PC-3 (cell line): ENCODE measurements at places on chromosomes 2 and 18. TPM values are rescaled to one million over a fixed set of nuclear protein-coding genes. Genes with fewer than 3 reads are reported as not detected.
A peak's percentile ranks its signal among the peaks of the same experiment; 100 is the strongest.

CPLX4 gene
- not detected in 2 replicates for total RNA-seq

POTEJ gene
- not detected in 2 replicates for total RNA-seq

DPYSL5 gene
- total RNA-seq, result not detected in 2 replicates

DNA sequence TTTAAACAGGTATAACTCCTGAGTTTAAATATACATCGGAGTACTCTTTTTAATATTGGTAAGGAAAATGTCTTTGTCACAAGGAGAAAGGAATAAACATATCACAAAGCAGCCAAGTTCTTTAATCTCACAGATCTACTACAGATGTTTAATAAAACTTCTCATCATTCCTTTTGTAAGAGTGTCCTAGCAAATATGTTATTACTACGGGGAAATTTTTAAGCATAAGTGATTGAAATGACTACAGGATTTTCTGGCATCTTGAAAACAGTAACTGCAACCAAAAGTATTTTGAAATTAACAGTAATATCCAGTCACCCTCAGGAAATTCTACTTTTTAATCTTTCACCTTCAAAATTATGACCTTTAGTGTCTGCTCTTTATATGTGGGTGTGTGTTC, 403.1 kb downstream of the IRS1 start:
- no peak for DNase-seq
- no peaks in the 10 kb centered on the region for H3K4me1 ChIP-seq
- no peaks in the 10 kb centered on the region for H3K27me3 ChIP-seq
- no peak overlapping the region for H3K27ac ChIP-seq

GRCh38 chr18:11974741-11975325, 6.5 kb upstream of the IMPA2 start:
- H3K27ac ChIP-seq, result no peak overlapping the region
- no peaks in the 10 kb centered on the region for H3K27me3 ChIP-seq
- H3K4me1 ChIP-seq, result peaks cover 11% of the 10 kb centered on the region
- no peaks in the 10 kb centered on the region for H3K36me3 ChIP-seq
- no peak for DNase-seq

DNA sequence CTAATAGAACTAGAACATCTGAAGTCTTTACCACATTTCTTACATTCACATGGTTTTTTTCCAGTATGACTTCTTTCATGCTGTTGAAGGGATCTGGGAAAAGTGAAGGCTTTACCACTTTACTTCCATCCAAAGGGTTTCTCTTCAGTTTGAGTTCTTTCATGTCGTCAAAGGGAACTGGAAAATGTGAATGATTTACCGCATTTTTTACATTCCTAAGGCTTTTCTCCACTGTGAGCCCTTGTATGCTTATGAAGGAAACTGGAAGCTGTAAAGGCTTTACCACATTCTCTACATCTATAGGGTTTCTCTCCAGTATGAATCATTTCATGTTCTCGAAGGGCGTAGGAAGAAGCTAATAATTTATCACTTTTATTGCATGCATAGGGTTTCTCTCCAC, 46.7 kb downstream of the NBEAL1 start:
- H3K27me3 ChIP-seq, result no peaks in the 10 kb centered on the region
- DNase-seq, result no peak
- no peak overlapping the region for H3K27ac ChIP-seq
- H3K4me1 ChIP-seq, result no peaks in the 10 kb centered on the region
- no peak overlapping the region for H3K4me3 ChIP-seq
- H3K36me3 ChIP-seq, result peaks cover 12% of the 10 kb centered on the region; the same call in 1 of the 2 replicates

DNA sequence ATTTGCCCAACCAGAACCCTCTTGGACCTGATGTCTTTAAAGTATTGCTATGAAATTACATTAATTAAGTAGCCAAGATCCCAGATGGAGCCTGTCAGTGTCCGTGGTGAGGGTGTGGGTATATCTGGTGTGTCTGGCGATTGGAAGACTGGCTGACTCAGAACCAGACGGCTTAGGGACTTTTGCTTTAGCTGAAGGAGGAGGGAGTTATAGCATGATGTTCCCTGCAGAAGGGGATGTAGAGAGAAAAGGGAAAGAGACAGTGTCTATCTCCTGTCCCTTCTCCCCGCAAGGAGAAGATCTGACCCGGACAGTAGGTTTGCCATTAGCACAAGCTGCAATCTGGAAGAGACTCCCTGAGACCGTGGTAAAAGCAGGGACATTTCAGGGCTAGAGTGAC, 60.6 kb downstream of the POU3F3 start:
- no peak for DNase-seq
- H3K27ac ChIP-seq, result no peak overlapping the region
- peaks cover 57% of the 10 kb centered on the region for H3K27me3 ChIP-seq
- no peaks in the 10 kb centered on the region for H3K4me1 ChIP-seq
- no peak overlapping the region for H3K4me3 ChIP-seq
- no peaks in the 10 kb centered on the region for H3K36me3 ChIP-seq

- peak; percentile 46 for DNase-seq
- no peaks in the 10 kb centered on the region for H3K27me3 ChIP-seq
- H3K36me3 ChIP-seq, result no peaks in the 10 kb centered on the region
- peak overlapping the region; percentile 71 for H3K4me3 ChIP-seq
- H3K27ac ChIP-seq, result peak overlapping the region; percentile 63
These were observed 448 bp downstream of the IMPA2 start for GRCh38 chr18:11981543-11982366.

GRCh38 chr2:118853651-118854291, 6.3 kb upstream of the EN1 start:
- H3K4me3 ChIP-seq, result no peak overlapping the region
- peaks cover 33% of the 10 kb centered on the region for H3K27me3 ChIP-seq
- no peak overlapping the region for H3K27ac ChIP-seq

GRCh38 chr2:84970868-84971509, at the start of gene KCMF1:
TSS of gene KCMF1 (plus strand) at chr2:84971161. CDS start at chr2:84971452, 291 bp downstream.
- DNase-seq, result peak; percentile 75
- no peaks in the 10 kb centered on the region for H3K27me3 ChIP-seq
- H3K27ac ChIP-seq, result peak within 1 kb of the TSS; percentile 82
- no peaks in the 10 kb centered on the region; the same call in 1 of the 2 replicates for H3K36me3 ChIP-seq
- peaks cover 27% of the 10 kb centered on the region; the same call in 1 of the 2 replicates for H3K4me1 ChIP-seq
- peak within 1 kb of the TSS; percentile 82 for H3K4me3 ChIP-seq

DNA sequence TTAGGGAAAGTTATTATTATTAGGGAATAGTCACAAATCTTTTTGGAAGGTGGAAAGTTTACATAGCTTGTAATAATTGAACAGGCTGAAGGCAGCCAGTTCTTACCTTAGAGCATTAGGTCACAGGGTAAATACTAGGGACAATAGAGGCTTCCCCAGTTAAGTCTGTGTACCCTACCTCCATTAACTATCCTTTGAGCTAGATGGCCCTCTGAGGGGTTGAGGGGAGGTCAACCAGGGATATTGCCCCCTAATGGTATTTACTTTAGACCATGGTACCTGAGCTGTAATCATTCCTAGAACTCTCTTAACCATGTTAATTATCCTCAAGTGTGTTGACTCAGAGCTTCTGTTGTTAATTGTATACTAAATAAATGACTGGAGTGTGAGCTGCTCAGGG, 120.5 kb upstream of the SCN7A start:
- no peak for DNase-seq
- H3K36me3 ChIP-seq, result no peaks in the 10 kb centered on the region
- no peaks in the 10 kb centered on the region for H3K4me1 ChIP-seq
- no peak overlapping the region for H3K4me3 ChIP-seq
- no peaks in the 10 kb centered on the region for H3K27me3 ChIP-seq
- no peak overlapping the region for H3K27ac ChIP-seq

- H3K27ac ChIP-seq, result no peak overlapping the region
- no peak overlapping the region for H3K4me3 ChIP-seq
- no peaks in the 10 kb centered on the region for H3K27me3 ChIP-seq
- DNase-seq, result no peak
These were observed 438.5 kb upstream of the TRIB2 start for GRCh38 chr2:12278217-12278750.

GRCh38 chr2:213834331-213834730, 550.1 kb downstream of the SPAG16 start:
- no peaks in the 10 kb centered on the region for H3K36me3 ChIP-seq
- no peaks in the 10 kb centered on the region for H3K27me3 ChIP-seq
- peak overlapping the region; percentile 54 for H3K27ac ChIP-seq
- H3K4me3 ChIP-seq, result no peak overlapping the region
- DNase-seq, result peak; percentile 81

DNA sequence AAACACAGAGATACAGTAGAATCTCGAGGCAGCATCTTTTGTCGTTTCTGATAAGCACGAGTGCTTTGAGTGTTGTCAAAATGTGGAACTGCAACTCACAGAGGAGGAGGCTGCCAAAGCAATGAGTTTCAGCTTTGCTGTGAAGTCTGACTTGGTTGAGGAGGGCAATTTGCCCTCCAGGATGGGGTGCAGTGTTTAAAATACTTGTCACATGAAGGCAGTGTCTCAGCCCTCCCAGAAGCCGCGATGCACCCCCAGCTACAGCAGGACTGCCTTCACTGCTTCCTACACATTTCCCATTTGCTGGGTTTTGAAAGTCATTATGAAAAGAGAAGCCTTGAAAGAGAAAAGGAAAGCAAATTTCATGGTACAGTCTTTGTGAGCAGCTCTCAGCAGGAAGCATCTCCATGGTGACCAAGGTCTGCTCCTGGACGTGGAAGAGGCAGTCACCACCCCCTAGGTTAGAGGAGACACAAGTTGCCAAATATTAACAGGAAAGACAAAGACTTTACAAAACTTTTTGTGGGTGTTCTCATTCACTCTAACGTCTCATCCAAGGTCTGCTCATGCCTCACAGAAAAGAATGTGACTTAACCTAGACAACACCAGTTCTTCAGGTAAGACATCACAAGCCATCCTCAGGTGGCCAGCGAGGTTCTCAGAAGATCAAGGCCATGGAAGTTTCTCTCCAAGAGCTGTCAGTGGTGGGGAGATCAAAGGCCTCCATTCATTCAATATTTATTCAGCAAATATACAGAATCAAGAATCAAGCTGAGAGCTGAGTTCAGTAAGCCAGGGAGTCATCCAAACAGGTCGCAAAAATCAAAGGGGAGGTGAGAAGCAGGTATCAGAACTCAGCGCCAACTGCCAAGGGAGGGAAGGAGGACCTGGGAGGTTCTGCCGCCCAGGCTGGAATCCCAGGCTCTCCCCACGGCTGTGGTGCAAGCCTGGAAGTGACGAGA, 476.0 kb downstream of the EIPR1 start:
- no peaks in the 10 kb centered on the region for H3K36me3 ChIP-seq
- H3K4me1 ChIP-seq, result no peaks in the 10 kb centered on the region
- no peak for DNase-seq
- peaks cover 31% of the 10 kb centered on the region for H3K27me3 ChIP-seq
- no peak overlapping the region for H3K4me3 ChIP-seq

- H3K4me1 ChIP-seq, result no peaks in the 10 kb centered on the region; the same call in 1 of the 2 replicates
- no peaks in the 10 kb centered on the region for H3K27me3 ChIP-seq
- no peak overlapping the region for H3K27ac ChIP-seq
These were observed 704.9 kb downstream of the ERBB4 start for GRCh38 chr2:211833582-211834279.
